ENCODE measurements at places on chromosomes 1 and 21.

DNA sequence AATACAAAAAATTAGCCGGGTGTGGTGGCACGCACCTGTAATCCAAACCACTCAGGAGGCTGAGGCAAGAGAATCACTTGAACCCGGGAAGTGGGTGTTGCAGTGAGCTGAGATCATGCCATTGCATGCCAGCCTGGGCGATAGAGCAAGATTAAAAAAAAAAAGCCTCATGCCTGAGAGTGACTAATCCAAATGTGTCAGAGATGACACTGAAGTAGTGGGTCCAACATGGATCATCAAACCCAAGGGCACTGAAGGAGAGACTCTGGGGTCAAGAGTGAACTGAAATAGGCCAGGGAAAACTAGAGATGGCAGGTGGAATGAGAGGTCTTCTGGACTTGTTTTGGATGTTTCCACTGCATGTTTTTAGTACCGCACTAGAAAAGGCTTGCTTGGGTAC lies 10.2 kb upstream of the CACHD1 start:
- no peak for DNase-seq

DNA sequence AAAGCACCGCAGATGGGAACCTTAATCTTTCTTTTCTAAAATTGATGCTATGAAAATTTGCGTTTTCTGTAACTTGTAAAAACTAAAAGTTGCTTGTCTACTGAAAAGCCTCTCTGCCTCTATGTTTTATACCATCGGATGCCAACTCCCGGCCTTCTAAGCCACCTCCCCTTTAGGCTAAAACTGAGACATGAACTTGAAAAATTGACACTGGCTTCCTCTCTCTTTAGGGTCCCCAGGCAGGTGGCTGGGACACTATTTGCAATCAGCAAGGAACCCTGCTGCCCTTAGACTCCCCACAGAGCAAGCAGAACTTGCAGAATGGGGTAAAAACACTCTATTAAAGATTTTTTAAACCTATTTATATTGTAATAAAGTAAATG lies 151.1 kb upstream of the CAMK1G start:
- DNase-seq: no peak

DNA sequence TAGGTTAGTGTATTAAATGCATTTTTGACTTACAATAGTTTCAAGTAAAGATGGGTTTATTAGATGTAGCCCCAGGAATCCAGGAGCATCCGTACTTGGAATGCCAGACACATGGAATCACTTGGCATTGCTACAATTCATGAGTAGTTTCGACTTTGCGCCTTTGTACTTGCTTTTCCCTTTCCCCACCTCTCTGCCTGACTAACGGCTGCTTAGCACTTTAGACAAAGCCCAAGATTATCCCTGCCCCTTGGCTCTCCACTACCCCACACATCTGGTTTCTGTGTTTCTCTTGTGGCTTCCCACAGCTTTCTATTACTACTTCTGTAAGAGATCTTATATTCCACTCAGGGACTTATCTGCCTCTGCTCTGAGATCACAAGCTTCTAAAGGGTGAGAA lies 397.7 kb upstream of the POU3F1 start:
- no peak for DNase-seq

- no peak for DNase-seq
Observed at GRCh38 chr1:106843518-106843917, 213.0 kb upstream of the PRMT6 start.

GRCh38 chr21:28657566-28657965 lies 335.1 kb downstream of the LTN1 start:
- no peak for DNase-seq

DNA sequence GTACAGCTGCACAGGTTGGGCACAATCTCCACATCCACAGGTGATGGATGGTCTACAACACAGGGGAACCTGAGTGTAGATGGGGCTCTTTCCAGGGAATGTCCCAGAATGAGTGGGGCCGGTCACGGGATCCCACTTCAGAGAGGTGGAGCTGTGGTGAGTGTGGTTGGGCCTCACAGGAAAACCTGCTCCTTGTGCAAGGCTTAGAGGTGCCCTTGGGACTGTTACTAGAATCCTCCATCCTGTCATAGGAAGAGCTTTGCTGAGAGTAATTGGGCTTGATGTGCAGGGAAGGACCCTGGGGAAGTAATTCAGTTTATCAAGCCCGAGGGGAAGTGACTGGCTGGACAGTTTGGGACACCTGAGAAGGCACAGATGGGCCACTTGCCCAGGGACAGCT lies 137.9 kb downstream of the ZSCAN20 start:
- DNase-seq: no peak

DNA sequence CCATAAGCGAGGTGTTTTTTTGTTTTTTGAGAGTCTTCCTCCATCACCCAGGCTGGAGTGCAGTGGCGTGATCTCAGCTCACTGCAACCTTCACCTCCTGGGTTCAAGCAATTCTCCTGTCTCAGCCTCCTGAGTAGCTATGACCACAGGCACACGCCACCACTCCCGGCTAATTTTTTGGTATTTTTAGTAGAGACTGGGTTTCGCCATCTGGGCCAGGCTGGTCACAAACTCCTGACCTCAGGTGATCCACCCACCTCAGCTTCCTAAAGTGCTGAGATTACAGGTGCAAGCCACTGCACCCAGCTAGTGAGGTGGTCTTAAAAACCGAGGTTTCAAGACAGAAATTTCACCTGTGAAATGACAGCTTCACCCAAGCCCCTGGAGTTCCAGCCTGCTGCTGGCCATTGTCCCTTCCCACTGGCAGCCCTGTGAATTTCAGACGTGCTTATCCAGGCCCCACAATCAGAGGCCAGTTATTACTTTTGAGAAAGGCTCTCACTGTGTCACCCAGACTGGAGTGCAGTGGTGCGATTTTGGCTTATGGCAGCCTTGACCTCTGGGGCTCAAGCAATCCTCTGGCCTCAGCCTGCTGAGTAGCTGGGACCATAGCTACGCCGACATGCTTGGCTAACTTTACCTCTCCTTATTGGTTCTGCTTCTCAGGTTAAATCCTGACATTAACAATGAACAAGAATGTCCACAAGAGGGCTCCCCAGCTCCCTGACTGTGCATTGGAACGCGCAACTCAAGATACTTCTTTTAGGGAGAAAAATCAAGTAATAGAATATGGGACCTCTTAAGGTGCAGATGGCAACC lies 19.4 kb downstream of the ENO1 start:
- peak; percentile 83 for DNase-seq

DNA sequence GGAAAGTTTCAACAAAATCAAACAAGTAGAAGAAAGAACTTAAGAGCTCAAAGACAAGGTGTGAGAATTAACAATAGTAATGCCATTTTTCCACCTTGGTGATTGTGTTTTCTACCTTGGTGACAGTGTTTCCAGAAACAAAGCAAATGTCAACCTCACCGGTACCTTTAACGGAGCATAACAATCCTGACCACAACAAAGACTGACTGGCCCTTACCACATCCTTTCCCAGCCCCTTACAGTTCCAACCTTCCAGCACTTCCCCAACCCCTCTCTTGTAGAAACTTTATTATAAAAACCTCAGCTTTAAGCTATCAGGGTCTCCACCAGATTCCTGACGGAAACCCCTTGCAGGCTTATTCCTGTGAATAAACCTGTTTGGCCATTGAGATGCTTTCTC lies 16.7 kb downstream of the STYXL2 start:
- DNase-seq: no peak

DNA sequence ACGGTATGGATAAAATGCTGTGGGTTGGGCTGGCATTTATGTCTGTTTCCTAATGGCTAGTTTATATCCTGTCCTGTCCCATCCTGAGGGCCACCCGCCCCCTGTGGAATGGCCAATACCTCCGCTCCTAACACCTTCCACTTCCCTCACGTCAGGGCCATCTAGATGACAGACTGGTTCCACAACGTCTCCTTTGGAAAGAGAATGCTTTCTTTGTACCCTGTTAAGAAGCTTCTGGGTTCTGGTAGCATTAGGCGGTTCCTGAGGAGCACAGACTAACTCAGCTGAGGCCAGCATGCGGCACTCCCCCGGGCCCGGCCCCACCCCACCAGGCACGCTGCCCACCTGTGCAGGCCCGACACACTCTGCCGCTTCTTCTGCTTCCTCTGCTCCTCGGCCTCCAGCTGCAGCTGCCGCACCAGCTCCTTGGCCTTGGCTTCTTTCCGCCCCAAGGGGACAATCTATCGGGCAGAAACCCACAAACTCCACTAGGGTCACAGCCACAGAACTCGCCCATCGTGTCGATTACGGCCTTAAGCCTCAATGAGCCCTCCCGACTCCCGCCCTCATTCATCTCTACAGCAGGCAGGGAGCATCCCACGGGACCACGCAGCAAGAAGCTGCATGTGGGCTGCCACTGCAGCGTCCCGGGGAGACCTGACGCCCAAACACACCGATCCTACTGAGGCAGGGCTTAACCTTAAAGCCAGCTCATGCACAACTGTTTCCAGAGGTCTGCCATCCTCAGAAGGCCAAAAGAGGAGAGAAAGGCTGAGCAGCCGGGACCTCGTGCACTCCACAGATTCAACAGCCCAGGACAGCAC lies 11.3 kb downstream of the SMIM1 start:
- DNase-seq: no peak

DNA sequence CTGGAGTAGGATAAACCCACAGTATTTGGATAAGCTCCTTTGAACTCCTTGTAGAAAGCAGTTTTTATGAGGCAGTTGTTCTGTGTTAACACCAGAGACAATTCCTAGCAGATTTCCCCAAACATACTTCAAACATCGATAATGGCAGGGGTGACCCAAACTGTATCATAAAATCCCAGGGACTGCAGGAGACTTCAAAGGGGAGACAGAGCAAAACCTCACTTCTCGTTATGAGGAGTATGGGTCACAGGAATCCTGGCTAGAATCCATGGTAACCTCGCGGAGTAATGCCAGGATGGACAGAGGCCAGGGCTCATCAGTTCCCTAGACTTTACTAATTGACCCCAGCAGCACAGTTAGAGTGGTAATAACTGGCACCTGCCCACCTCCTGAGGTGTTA lies 148.0 kb downstream of the DHRS3 start:
- DNase-seq: no peak

- DNase-seq: no peak
Observed at GRCh38 chr1:110464340-110464739, 13.4 kb downstream of the PROK1 start.

- no peak for DNase-seq
Observed at GRCh38 chr1:167178831-167179230, 41.9 kb upstream of the POU2F1 start.

Data from brain (organoid and tissue), 16 donors.